ENCODE measurements at places on chromosomes 6 and 20.

DNA sequence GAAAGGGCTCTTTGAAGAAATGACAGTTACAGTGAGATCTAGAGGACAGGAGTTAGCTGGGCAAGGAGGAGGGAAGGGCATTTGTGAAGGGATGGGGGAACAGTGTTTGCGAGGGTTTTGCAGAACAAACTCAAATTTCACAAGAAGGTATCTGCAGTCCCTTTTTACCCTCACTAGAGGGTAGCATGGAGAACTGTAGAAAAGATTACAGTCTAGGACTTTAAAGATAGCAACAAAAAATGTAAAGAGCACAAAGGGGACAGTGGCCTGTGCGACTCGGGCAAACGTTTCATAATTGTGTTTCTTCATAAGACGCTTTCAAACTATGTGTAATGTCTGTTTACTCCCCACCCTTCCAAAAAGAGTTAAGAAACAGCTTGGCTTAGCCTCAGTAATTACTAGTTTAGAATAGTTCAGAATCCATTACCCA, 21.2 kb upstream of the ASXL1 start:
- DNase-seq, result no peak

GRCh38 chr6:5619249-5619648, 357.9 kb downstream of the FARS2 start:
- peak; percentile 48 for DNase-seq

DNA sequence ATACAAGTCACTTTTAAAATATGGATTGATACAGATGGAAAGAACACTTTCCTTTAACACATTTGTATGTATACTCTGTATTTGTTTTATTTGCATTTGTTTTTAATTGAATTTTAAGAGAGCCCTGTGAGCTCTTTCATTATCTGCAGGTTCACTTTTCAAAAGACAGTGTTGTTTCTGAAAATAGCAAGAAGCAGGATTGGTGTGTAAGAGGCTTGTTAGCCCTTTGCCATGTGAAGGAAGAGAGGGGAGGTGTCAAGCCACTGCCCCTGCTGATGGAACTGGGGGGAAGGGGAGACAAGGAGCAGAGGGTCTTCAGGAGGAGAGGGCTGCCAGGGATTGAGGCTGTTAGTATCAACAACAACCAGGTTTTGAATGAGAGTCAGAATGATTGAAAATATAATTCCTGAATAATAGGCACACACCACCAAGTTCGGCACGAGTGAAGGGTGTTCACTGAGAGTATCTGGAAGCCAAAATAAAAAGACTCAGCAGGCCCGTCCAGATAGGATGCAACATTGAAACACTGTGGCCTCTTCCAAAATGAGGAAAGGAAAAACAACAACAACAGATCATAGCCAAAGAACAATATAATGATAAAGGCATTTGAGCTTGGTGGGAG, 12.6 kb upstream of the PBOV1 start:
- DNase-seq, result no peak

DNA sequence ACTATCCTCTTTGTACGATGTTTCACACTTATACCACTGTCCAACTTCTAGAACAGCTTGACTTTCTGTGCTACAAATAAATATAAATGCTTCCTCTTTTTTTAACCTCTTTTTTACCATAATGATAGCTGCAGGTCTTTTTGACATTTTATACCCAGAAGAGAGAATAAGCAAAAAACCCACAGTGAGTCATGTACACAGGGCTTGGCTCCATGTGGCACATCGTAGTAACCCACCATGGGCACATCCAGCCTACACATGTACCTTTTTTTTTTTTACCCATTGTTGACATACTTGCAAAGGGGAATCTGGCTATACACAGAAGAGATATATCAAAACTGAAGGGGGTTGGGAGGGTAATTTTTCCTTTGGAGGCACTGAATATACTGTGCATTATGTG, 59.5 kb upstream of the RSPO3 start:
- DNase-seq, result no peak

GRCh38 chr6:126821706-126822105, 296.8 kb upstream of the RSPO3 start:
- DNase-seq, result no peak

GRCh38 chr20:5788385-5788895, 38.2 kb downstream of the SHLD1 start:
- DNase-seq, result peak; percentile 77

- DNase-seq, result no peak
Observed at GRCh38 chr6:39706819-39707335, 18.3 kb downstream of the KIF6 start.

- DNase-seq, result no peak
Observed at GRCh38 chr6:35357677-35358076, 15.3 kb downstream of the PPARD start.

- no peak for DNase-seq
Observed at GRCh38 chr6:24145690-24146131, 19.7 kb downstream of the NRSN1 start.

GRCh38 chr6:31879901-31880300, 1.1 kb upstream of the SLC44A4 start:
- DNase-seq, result no peak

- no peak for DNase-seq
Observed at GRCh38 chr20:13037727-13038126, 29.0 kb downstream of the SPTLC3 start.
